Cardiac ventricle fibroblast (primary cell): ENCODE measurements at places on chromosomes 6 and 20. TPM values are rescaled to one million over a fixed set of nuclear protein-coding genes. Genes with fewer than 3 reads are reported as not detected.

PANK2 gene
- total RNA-seq = 30.5 and 32.1 TPM in 2 replicates

F13A1 gene
- not detected in 2 replicates for total RNA-seq

GRIK2 gene
- total RNA-seq = 0.31 and 0.44 TPM in 2 replicates

FILIP1 gene
- 0.69 and 1.1 TPM in 2 replicates for total RNA-seq

VIP gene
- total RNA-seq = not detected in 2 replicates

TMC2 gene
- total RNA-seq = not detected in 2 replicates

GMPR gene
- total RNA-seq = 1.8 and 4.4 TPM in 2 replicates

BHLHE23 gene
- total RNA-seq = not detected in 2 replicates

AP5S1 gene
- 21.6 and 23.3 TPM in 2 replicates for total RNA-seq

CD40 gene
- total RNA-seq = 13.5 and 14.2 TPM in 2 replicates

PLA2G7 gene
- not detected in 2 replicates for total RNA-seq

GNMT gene
- not detected in 2 replicates for total RNA-seq

KIFC1 gene
- total RNA-seq = 1.3 and 5.0 TPM in 2 replicates

GPX5 gene
- total RNA-seq = not detected in 2 replicates

RWDD2A gene
- total RNA-seq = 3.1 and 5.4 TPM in 2 replicates

CLIC5 gene
- 0.25 TPM in 1 of 2 replicates, not detected in the other for total RNA-seq

MCHR2 gene
- not detected in 2 replicates for total RNA-seq

IMPG1 gene
- not detected in 2 replicates for total RNA-seq

C6orf132 gene
- total RNA-seq = 0.54 and 0.94 TPM in 2 replicates

STAU1 gene
- 58.5 and 61.4 TPM in 2 replicates for total RNA-seq

TMEM217 gene
- 0.20 TPM in 1 of 2 replicates, not detected in the other for total RNA-seq

SLC32A1 gene
- not detected in 2 replicates for total RNA-seq

SYNJ2 gene
- total RNA-seq = 5.9 and 6.3 TPM in 2 replicates

NHLRC1 gene
- total RNA-seq = 1.9 and 4.0 TPM in 2 replicates

CAP2 gene
- total RNA-seq = 0.49 and 1.2 TPM in 2 replicates

PGC gene
- not detected in 2 replicates for total RNA-seq

CRISP2 gene
- not detected in 2 replicates for total RNA-seq

MTHFD1L gene
- 16.5 and 19.3 TPM in 2 replicates for total RNA-seq

TNNC2 gene
- total RNA-seq = 1.9 TPM in 1 of 2 replicates, not detected in the other

LGSN gene
- total RNA-seq = not detected in 2 replicates

SLC16A10 gene
- total RNA-seq = not detected in 2 replicates

PPP1R3D gene
- 4.3 and 7.1 TPM in 2 replicates for total RNA-seq

RIPOR2 gene
- 1.6 and 2.2 TPM in 2 replicates for total RNA-seq

GSTA3 gene
- not detected in 2 replicates for total RNA-seq

THEMIS gene
- not detected in 2 replicates for total RNA-seq

MAP7 gene
- total RNA-seq = 0.10 and 0.12 TPM in 2 replicates

ERVFRD-1 gene
- not detected in 2 replicates for total RNA-seq

NRSN1 gene
- not detected in 2 replicates for total RNA-seq

BMP7 gene
- total RNA-seq = not detected in 2 replicates

PCSK2 gene
- total RNA-seq = not detected in 2 replicates

ORC3 gene
- total RNA-seq = 16.2 and 22.9 TPM in 2 replicates

MYL9 gene
- total RNA-seq = 30.6 and 39.0 TPM in 2 replicates

TNFRSF6B gene
- total RNA-seq = 2.5 and 3.1 TPM in 2 replicates
